ENCODE measurements at places on chromosomes 6 and 20.

GRCh38 chr20:59808729-59809381 is 124.6 kb downstream of the SYCP2 start:
- no peak for DNase-seq

GRCh38 chr20:50728981-50729874 is 2.2 kb upstream of the PARD6B start:
- DNase-seq: no peak

DNA sequence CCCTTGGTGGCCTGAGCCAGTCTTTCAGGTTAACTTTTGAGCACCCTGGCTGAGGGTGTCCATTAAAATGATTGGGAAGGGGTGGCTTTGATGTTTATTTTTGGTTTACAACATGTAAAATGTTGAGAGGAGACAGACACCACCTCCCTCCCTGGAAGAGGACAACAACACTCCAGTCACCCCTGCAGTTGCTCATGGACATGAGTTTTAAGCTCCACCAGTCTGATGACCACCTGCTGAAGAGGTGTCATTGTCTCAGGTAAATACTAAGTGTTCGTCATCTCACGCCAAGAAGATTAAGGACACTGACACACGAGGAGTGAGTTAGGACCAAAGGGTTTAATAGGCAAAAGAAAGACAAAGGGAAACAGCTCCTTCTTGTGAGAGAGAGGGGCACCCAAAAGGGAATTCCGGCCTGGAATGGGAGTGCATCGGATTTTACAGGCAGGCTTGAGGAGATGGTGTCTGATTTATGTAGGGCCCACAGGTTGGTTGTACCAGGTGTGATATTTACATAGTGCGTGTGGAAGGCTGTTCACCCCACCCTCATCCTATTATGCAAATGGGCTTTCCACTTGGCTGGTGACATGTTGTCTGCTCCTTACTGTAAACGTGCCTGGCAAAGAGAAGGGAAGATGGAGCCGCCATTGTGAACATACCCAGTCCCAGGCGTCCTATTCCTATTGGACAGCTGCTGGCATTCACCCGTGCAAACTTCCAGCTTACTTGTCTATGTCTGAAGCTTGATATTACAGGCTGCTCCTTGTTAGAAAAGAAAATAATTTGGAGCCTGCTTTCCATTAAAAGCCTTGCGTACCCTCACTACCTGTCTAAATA is 6.6 kb downstream of the HLA-B start:
- no peak for DNase-seq

DNA sequence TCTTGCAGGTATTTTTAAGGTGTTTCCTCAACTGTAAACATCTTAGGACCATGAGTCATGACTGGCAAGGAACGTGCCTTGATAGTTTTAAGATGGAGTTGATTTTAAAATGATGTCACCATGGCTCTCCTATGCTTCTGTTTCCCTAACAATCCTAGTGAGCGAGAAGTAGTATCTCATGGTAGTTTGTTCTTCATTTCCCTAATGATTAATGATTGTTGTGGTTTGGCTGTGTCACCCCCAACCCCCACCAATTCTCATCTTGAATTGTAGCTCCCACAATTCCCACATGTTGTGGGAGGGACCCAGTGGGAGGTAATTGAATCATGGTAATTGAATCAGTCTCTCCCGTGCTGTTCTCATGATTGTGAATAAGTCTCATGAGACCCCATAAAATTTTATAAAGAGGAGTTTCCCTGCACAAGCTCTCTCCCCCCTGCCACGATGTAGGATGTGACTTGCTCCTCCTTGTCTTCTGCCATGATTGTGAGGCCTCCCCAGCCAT is 16.8 kb upstream of the BNIP5 start:
- no peak for DNase-seq

DNA sequence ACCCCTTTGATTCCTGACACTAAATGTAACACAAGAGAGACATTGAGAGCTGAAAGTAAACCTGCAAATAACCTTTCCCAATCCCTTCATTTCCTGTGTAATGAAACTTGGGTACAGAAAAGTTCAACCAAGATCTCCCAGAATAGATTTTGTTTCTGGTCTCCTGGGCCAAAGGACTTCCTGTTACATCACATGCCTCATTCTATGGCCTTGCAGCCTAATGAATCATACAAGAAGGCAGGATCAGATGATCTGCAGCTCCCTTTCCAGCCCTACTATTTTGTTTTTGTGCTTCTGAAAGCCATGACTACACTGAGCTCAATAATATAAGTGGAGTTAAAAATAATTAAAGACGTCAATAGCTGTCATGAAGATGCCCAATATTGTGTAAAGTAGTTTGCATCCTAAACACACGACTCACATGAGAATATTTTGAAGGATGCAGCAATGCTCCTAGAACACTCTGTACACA is 73.4 kb upstream of the NOX3 start:
- DNase-seq: no peak

DNA sequence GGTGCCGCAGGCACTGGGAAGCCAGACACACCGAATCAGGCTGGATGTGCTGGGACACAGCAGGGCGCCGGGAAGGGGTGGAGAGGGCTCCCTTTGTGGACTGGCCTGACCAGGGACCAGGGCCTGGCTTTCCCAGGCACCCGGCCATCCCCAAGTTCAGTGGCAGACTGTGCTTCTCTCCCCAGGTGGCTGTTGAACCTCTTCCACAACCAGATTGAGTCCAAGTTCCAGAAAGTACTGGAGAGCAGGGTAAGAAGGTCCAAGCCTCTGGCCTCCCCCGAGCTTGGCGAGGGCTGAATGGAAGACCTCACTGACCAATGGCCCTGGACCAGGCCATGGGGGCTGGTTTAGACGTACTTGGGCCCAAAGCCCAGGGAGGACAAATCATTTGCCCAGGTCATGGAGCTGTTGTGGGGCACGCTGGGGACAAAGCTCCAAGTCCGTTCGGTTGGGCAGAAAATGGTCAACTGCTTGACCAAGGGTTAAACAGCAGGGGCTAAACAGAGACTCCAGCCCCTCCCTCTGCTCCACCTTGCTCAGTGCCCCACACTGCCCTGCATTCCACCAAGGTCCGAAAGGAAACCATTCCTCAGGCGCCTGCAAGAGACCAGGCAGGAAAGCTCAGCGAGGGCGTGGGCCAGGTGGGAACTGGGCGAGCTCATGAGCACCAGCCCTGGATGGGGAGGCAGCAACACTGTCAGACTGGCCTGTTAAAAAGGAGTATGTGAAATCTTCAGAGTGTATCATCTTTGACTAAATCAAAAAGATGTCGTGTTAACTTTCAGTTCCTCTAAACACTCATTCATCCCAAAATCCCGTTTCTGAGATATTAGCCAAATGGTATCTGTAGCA is 9.1 kb downstream of the LBP start:
- DNase-seq: no peak

DNA sequence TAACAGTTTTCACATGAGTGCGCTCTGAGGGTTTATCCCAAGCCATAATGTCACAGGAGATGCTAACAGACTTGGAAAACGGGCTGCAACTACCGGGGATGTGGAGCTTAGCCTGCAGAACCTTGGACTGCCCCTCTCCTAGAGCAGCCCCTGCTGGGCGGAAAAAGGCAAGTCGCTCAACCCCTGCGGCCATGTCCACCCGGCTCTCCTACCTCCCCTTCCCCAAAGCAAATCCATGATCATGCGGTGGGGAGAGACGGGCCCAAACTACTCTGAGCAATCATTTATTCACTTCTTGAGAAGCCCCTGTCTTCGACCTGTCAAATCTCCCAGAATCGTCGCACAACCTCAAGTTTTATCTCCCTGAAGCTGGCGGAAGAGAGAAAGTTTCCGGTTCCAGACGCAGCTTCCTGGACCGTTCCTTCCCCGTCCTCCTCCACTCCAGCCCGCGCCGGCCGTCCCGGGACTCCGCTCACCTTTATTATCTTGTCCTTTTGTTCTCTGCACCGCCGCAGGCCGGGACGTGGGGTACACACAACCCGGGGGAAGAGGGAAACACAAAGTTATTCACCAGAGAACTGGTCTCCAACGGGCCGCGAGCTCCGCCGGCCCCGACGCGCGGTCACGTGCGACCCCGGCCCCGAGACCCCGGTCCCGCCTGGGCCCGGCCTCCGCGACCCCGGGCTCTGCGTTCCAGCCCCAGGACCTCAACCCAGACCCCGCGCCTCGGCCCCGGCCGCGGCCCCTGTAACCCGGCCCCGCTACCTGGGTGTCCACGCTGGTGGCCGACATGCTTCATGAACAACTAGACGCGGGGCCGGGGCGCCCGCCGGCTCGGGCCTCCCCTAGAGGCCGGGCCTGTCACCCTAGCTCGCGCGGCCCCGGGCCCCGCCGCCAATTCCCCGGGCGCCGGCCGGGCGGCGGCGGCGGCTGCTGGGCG is 560 bp downstream of the YTHDF1 start:
- DNase-seq: no peak

DNA sequence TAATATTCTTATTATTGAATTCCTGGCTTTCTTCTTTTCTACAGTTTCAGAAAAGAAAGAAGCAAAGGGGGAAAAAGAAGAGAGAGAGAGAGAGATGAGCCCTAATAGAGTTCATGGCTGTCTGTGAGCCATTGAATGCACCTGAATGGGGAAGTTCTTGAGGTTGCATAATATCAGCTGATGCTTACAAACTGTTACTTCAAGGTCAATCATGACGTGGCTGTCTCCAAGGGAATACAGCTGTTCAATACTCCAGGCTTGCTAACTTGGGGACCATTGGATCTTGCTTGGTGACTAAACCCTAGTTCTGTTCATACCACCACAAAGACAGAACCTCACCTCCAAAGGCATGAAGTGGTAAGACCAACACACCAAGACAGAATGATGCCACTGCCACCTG is 180.4 kb downstream of the ADGRG6 start:
- DNase-seq: no peak

- no peak for DNase-seq
Observed at GRCh38 chr6:156348849-156349248, 428.3 kb upstream of the ARID1B start.

- no peak for DNase-seq
Observed at GRCh38 chr6:150720774-150721233, 121.1 kb downstream of the PLEKHG1 start.

GRCh38 chr6:3402310-3403237 is 54.3 kb downstream of the SLC22A23 start:
- DNase-seq: no peak

DNA sequence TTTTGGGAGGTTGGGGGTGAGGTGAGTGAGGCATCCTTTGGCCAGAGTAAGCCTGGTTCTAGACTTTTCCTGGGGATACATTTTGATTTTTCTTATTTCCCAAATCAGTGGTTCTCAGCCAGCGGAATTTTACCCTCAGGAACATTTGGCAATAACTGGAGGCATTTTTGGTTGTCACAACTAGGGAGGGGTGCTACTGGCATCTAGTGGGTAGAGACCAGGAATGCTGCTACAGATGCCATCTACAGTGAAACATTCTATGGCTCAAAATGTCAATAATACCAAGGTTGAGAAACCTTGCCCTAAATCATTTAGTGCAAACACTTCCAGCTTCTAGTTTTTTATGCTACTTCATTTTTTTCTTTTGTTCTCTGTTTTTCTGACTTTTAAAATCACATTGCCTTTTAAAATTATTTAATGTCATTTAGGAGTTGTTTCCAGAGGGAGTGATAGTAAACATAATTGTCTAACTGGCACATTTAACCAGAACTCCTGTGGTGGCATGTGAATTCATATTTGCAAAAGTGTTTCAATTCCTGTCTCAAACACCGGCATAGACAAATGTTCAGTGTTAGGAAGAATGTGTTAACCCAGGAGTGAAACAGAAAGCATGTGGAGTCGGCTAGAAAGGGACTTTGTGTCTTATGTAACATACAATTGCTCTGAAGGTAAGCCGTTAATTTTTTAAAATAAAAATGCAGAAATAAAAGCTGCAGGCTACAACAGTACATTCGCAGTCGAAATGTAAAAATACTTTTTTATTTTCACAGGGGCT is 59.0 kb downstream of the QRSL1 start:
- no peak for DNase-seq

DNA sequence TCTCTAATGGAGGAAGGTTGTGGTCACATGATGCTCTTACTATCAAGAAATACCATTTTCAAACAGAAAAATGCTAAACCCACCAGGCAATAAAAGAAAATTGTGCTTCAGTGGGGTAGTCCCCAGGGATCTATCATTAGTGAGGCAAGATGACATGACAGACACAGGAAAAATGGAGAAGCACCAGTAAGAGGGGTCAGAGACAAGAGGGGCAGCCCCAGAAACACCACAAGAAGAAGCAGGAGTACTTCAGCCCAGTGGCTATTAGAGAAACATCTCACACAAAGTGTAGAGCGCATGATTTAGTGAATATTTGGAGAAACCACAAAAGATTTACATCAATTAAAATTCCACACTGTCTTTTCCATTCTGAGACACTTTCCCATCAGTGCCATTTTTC is 10.2 kb upstream of the TMEM200A start:
- no peak for DNase-seq

GRCh38 chr6:168789699-168790098 is 348.7 kb downstream of the SMOC2 start:
- DNase-seq: no peak

- DNase-seq: peak; percentile 77
Observed at GRCh38 chr20:4613718-4614620, 107.7 kb upstream of the PRND start.

DNA sequence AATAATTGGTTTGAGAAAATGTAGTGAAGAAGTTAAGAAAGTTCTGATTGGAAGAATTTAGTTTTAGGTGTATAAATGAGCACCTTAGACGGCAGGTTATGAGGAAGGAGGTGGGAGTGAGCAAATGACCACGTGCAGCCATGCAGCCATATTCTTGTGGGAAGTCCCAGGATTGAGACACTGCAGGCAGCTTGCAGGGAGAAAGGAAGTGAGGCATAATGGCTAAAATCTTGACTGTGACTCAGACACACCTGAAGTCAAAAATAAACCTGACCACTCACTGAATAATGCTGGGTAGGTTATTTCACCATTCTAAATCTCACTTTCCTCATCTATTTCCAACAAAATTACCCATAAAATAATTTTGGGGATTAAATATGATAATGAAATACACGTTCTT is 16.6 kb downstream of the DSE start:
- no peak for DNase-seq

DNA sequence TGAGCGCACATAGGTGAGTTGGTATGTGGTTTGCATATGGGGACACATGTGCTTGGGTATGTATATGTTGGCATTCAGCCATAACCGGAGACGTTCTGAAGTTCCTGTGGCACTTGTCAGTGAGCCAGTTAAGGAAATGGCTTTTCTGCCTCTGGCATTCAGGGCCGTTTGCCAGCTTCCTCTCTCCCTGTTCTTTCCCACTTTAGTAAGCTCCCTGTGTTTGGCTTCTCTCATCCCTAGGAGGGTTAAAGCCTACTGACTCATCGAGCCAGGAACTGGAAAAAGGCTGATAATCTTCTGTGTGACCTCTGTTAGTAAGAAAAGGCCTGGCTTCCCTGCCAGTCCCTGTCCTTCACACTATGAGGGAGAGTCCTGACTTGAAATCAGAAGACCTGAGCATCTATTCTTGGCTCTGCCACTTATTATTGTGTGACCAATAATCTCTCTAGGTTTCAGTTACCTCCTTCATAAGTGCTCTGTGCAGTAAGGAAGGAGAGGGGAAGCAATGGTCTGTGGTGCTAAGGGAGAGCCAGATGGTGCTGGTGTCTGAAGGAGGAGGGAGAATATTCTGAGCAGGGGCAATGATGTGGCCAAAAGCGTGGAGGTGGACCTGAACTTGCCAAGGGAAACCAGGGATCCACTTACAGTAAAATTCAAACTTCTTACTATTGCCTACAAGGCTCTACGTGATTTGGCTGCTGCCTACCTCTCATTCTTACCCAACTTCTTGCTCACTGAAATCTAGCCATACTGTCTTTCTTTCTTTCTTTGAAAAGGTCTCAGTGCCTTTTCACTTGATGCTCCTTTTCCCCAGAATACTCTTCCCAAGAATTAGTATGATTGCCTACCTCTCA is 31.4 kb downstream of the ACSS2 start:
- DNase-seq: no peak

GRCh38 chr6:15970517-15970916 is 158.4 kb upstream of the MYLIP start:
- DNase-seq: no peak
